Sigmoid colon (tissue), 7 donors: ENCODE measurements at places on chromosomes 7 and 10.

GRCh38 chr10:71288461-71288860 is 30.6 kb upstream of the SLC29A3 start:
- DNase-seq = no peak

DNA sequence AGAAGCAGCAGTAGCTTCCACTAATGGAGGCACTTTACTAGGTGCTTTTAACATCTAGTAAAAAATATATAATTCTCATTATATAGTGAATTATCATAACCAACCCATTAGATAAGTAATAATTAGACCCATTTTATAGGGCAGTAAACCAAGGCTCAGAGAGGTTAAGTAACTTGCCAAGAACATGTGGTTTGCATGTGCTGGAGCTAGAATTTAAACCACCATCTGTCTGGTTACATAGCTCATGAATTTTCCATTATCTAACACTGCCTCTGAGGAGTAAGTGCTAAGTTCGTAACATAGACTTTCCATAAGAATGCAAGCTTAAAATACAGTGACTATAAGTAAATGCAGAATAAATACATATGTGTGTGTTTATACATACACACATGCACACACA is 41.9 kb downstream of the CREB3L2 start:
- no peak for DNase-seq

GRCh38 chr7:151389768-151390597 is 19.9 kb downstream of the WDR86 start:
- DNase-seq = no peak

DNA sequence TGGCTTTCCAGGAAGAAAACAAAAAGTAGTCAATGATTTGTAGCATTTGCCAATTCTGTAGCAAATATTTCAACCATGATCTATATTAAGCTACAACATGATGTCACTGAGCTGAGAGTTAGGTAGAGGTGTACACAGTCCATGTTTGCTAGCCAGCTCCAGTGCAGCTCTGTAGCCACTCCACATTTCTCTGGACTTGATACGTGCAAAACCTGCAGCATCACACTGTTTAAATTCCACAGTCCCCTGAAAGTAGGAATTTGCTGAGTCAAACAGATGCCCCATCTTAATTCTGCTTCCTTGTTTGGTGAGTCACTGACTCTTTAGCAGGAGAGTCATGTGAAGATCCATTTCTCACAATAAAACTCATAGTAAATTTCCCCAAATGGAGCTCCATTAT is 89.8 kb upstream of the LRRTM3 start:
- no peak for DNase-seq

GRCh38 chr10:133114251-133114650 is 26.5 kb downstream of the ADGRA1 start:
- no peak for DNase-seq

GRCh38 chr10:67087135-67087425 is 161.2 kb downstream of the LRRTM3 start:
- DNase-seq = no peak

GRCh38 chr7:55977831-55978230 is 13.4 kb downstream of the NIPSNAP2 start:
- no peak for DNase-seq

DNA sequence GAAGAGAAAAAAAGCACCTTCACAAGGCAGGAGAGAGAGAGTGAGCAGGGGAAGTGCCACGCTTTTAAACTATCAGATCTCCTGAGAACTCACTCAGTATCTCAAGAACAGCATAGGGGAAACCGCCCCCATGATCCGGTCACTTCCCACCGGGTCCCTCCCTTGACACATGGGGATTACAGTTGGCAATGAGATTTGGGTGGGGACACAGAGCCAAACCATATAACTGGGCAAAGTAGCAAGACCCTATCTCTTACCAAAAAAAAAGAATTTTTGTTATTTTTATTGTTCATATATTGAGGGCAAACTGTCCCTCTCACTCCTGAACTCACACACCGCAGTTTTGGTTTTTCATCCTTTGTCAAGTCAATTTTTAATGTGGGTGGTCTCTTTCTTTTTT is 18.2 kb upstream of the ZRANB1 start:
- DNase-seq = no peak

- no peak for DNase-seq
Observed at GRCh38 chr7:81590131-81590530, 179.7 kb downstream of the HGF start.

DNA sequence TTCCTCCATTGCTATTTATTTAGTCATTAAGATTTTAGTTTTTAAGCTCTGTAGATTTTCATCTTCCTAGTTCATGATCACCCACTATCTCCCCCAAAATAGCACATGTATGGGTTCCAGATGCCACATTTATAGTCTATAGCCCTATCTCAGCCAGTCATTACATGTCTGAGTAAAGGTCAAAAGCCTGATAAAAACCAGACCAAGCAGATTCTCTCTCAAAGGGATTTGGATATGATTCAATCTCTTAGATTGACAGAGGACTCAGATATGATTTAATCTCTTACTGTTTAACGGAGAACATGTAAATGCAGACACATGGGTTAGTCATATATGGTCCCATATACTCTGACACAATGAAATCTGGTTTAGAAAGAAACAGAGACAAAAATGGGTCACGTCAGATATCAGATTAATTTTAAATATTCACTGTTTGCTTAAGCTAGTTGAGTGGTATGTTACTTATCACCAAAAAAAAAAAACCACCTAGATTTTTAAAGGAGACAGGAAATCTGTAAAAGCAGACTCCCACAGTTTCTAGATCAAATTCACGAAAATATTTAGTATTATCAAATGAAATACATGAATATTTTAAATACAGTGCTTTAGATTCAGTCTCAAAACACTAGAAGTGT is 107.0 kb upstream of the LRRN3 start:
- no peak for DNase-seq

DNA sequence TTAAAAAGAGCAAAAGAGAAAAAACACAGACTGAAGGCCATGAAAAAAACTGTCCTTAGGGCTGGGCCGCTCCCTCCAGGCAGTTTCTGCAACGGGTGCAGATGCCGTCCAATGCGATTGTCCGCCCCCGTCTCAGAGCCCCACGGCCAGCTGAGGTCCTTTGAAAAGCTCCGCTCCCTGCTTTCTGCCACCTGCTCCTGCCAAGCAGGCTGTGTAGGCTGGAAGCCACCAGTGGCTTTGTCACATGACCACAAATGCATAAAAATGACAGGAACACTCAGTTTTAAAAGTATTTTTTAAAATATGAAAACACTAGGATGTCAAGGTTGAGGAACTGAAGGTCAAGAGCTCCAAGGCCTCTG is 71.7 kb downstream of the AMZ1 start:
- DNase-seq = no peak

DNA sequence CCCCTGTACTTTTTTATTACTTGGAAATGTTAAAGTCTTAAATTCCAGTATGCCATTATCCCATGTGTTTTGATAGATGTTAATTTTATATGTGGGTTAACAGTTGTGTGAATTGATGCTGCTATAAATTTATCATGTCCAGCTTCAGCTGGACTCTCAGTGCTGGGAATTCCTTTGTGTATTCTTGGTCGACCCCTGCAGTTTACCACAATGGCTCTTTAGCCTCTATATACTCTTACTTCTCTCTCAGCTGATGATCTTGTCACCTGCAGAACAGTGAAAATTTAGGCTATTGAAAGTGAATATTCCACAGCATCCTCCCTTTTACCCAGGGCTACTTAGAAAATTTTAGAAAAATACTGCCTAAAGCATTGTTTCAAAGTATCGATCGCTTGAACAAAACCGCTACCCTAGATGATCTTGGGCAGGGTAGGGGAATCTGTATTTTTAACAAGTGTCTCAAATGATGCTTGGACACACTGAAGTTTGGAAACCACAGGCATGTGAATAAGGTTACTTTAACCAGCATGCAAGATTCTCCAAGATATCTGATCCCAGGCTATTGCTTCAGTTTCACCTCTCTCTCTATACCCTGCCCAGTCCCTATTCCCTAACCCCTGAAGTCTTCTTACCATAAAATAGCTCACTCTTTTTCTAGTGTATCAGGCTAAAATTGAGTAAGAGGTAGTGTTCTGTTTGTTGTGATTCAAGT is 25.4 kb downstream of the LCOR start:
- DNase-seq = no peak

GRCh38 chr7:17007841-17008240 is 126.1 kb upstream of the AGR3 start:
- no peak for DNase-seq

- DNase-seq = no peak
Observed at GRCh38 chr10:24091256-24091655, 117.7 kb upstream of the KIAA1217 start.

GRCh38 chr10:103800789-103801540 is 54.4 kb downstream of the SH3PXD2A start:
- no peak for DNase-seq

- no peak for DNase-seq
Observed at GRCh38 chr7:127872122-127872521, 159.1 kb downstream of the LRRC4 start.

DNA sequence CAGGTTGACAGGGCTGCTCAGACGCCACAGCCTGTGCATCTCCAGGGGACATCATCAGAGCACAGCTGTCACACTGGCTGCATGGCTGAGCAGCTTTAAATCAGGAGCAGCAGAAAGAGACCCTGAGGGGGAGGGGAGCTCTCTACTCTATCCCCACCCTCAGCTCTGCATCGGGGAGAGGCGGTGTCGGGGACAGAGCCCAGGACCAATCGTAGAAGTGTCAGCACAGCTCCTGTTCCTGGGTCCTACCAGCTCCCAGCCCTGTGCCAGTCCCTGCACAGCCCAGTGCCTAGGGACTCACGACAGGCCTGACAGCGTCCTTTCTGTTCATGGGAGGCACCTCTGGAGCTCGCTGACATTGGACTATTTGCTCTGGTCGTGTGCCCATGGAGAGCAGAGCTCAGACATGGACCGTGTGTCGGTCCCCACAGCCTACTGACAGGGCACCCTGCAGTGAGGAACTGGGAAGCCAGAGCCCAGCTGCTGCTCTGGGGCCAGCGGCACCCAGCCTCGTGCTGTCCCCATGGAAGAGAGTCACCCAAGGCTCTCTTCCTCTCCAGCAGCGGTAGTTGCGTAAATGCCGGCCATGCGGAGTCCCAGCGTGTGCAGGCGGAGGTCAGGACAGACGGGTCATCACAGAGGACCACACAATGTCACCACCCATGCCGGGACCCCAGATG is 20.4 kb upstream of the ANTXRL start:
- no peak for DNase-seq

- no peak for DNase-seq
Observed at GRCh38 chr10:50211670-50212069, 39.6 kb downstream of the ASAH2 start.

- no peak for DNase-seq
Observed at GRCh38 chr7:128351296-128352152, 7.8 kb upstream of the RBM28 start.

- DNase-seq = no peak
Observed at GRCh38 chr7:28575241-28575643, 162.9 kb downstream of the CREB5 start.

DNA sequence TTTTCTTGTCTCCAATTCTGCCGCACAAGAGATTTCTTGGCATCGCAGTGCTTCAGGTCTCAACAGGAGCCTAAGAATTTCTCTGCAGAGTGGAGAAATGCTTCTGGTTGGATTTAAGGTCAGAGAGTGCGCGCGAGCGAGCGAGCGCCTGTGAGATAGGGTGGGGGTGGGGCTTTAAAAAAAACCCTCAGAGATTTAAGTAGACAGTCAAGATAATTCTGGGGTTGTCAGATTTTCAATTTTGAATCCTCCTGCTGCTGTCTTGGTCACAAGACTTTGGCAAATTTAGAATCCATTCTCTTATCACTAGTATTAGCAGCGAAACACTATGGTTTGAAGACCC is 49.7 kb downstream of the CPEB3 start:
- DNase-seq = no peak

GRCh38 chr7:99393355-99394187 is 14.8 kb downstream of the PDAP1 start:
- DNase-seq = peak; percentile 84

GRCh38 chr7:80146545-80147182 is 12.0 kb downstream of the GNAI1 start:
- DNase-seq = no peak

DNA sequence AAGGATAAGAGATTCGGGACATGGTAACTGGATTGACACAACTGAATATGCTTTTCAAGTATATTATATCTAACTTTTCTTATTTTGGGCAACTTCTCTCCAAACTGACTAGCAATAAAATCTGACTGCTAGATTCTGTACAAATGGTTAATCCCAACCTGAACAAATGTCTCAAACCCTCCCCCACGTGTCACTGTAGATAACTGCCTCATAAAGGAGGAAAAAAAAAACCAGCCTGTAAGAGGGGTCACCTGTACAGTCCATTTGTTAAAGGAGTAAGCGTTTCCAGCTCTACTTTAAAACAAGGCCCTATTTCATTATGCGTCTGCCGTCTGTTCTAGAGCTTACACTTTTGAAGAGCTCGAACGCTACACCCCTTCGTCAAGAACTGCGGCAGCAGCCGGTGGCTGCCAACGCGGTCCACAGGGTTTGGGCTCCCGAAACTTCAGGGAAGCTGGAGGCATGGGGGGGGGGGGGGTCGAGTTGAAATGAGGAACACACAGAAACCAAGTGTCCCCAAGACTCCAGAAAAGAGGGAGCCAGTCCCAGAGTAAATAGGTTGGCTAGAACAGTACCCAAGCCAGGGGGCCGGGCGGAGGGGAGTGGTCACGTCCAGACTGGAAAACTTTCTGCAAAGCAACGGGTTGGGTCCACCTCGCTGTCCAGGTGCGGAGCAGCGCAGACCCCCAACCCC is 492 bp downstream of the COG5 start:
- DNase-seq = no peak
